A172 (cell line): ENCODE measurements at places on chromosomes 3 and 15.

DNA sequence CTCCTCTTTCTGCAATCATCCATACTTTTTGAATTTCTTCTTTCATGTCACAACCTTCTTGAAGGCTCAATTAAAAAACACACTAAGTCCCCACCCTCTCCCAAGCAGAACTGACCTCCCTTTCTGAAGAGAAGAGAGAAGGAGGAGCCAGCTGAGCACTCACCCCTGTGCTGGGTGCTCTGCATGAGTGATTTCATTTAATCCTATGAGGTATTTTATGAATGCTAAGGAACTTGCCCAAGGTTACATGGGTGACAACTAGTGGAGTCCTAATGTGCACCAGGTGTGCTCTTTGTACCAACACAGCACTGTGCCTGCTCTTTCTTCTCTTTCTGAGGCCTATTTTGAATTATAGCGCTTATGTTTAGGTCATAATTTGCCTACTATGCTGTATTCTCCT lies 135.6 kb downstream of the DUT start:
- DNase-seq = no peak

- DNase-seq = no peak
Observed at GRCh38 chr3:83740504-83740903, 1218.3 kb upstream of the CADM2 start.

DNA sequence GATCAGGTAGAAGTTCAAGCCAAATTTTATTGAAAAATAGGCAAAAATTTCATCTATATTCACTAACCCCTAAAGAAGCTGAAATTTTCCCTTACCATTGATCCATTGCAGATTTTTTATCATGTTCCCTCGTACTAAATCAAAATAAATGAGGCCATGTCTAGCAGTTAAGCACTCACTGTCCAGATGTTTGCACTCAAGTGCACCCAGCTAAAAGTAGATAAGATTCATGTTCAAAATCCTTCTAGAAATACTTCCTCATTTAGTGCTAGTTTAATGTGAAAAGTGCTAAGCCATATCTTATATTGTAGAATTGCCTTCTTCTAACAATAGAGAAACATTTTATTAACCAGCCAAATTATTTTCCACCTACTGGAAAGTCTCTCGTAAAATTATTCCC lies 164.7 kb upstream of the UBE2E2 start:
- DNase-seq = no peak

DNA sequence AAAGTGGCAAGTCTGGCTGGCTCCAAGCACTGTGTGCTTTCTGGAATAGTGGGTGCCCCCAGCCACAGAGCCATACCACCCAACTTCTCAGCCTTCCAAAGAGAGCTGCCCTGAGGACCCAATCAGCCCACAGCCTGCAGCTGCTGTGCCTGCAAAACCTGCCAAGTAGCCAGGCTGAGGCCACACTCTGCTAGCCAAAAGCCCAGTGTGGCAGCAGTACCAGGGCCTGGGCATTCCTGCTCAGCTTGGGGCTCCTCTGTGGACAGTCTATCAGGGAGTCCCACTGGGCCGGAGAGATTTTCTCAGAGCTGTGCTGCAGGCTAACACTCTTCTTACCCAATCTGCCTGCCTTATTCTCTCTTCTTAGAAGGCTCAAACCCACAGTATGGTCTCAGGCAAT lies 136.5 kb downstream of the TPRA1 start:
- DNase-seq = no peak

DNA sequence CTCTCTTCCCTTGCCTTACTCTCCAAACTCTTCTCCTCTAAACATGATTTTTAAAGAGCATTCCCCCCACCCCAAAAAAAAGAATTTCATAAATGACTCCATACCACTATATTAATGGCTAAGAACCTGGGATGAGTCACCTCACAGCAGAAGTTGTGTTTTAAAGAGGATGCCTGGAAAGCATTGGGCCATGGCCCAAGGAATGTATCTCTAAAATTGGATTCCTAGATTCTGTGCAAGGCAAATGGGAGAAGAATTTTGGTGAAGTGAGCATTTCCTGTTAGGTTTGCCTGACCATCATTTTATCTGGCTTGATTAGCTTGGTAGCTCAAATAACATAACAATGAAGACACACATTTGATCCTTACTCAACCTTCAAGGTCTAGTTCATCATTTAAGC lies 251.4 kb downstream of the NR1D2 start:
- DNase-seq = peak; percentile 38

- DNase-seq = no peak
Observed at GRCh38 chr3:37137516-37137915, 36.9 kb downstream of the LRRFIP2 start.

GRCh38 chr3:196192524-196193051 lies 18.6 kb downstream of the ZDHHC19 start:
- no peak for DNase-seq

DNA sequence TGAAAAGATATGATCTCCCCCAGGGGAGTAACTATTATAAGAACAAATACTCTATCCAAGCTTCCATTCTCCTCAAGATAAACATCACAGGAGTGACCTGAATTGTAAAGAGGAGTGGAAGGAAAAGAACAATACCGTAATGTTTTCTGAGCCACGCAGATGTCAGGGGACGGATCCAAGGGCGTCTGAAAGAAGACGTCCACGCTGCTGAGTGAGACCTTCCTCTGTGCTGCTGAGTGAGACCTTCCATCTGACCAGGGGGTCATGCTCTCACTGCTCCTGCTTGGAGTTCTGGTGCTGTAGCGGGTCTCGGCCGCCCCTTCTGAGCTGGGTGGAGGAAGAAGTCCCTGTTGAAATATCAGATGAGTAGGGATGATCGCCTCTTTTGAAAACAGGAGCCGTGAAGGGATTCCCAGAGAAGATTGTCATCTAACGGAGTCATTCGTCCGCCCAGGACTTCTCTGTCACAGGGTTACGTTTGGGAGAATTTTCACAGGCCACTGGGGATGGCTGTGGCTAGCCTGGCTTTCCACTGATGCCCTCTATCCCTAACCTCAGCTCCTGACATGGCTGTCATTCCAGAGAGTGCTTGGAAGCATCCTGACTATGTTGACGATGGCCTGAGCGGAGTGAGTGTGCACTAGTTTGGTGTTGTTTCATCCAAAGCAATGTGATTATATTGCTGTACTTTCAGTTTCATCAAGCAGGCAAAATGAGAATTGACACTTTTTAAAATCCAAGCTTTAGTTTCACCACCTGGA lies 184.9 kb downstream of the APBA2 start:
- DNase-seq = no peak

GRCh38 chr3:196634829-196635228 lies 4.7 kb upstream of the NRROS start:
- no peak for DNase-seq

DNA sequence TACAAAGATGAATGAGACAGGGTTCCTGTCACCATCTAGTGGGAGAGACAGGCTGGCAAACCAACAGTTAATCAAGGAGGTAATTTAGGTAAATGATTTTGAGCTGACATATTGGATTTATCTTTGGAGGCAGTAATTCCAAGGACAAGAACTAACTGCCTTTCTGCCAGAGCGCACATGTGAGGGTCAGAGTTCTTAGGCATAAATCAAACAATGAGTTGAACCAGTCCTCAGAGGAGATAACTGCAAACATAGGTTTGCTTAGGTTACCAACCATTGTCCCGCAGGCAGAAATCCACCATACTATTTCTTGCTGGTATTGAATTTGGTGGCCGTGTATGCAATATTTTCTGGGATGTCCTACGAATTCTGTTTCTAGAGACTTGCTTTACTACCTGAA lies 14.2 kb upstream of the PPP1R2 start:
- DNase-seq = no peak

GRCh38 chr3:138718849-138719248 lies 110.3 kb downstream of the FAIM start:
- no peak for DNase-seq

DNA sequence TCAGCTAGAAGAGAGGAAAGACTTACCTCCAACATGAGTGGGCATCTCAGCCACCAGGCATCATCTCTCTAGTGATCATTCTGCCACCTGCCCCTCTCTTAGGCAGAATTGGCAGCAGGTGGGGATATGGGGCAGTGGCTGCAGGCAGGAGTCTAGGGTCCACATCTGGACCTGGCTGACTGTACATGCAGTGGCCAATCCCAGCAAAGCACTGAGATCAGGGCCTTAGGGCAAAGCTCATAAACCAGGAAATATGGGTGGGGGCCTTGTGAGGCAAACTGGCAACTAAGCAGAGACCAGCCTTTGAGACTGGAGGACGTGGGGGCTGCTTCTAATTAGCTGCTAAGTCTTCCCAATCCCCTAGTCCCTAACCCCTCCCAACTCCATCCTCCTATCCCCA lies 12.9 kb downstream of the POMGNT2 start:
- no peak for DNase-seq

DNA sequence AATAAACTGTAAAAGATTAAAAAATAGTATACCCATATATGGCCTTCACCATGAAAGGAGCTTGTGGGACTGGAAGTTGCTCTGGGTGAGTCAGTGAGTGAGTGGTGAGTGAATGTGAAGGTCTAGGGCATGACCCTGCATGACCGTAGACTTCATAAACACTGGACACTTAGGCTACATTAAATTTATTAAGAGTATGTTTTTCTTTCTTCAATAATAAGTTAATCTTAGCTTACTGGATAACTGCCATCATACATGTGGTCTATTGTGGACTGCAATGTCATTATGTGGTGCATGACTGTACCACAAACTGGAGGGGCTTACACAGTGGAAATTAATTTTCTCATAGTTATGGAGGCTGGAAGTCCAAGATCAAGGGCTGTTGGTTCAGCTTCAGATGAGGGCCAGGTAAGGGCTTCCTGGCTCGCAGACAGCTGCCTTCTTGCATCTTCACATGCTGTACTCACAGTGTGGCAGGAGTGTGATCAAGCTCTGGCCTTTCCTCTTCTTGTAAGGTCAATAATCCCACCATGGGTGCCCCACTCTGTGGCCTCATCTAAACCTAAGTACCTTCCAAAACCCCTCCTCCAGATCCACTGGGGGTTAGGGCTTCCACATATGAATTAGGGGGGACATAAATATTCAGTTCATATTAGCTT lies 40.8 kb upstream of the PRR23E start:
- peak; percentile 39 for DNase-seq

DNA sequence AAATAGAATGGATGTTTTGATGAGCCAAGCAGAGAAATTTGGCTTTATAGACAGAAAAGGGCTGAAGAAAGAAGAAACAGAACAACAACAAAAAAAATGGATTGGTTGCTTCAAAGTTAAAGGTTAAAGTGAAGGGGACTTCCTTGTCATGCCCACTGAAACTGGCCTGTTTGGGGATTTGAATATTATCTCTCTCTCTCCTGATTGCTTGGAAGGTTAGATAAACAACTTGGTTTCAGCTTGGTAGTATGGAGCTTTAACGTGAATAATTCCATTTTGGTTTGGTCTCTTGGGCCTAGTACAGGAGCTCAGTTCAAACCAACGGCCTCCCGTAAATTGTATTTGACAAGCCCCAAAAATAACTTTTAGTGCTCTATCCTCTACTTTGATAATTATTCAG lies 70.8 kb upstream of the MBNL1 start:
- no peak for DNase-seq
